Activated naive CD4-positive, alpha-beta T cell (primary cell): ENCODE measurements at places on chromosomes 3 and 15.

- DNase-seq, result no peak
Measured at GRCh38 chr3:53202331-53203015, 41.5 kb downstream of the PRKCD start.

DNA sequence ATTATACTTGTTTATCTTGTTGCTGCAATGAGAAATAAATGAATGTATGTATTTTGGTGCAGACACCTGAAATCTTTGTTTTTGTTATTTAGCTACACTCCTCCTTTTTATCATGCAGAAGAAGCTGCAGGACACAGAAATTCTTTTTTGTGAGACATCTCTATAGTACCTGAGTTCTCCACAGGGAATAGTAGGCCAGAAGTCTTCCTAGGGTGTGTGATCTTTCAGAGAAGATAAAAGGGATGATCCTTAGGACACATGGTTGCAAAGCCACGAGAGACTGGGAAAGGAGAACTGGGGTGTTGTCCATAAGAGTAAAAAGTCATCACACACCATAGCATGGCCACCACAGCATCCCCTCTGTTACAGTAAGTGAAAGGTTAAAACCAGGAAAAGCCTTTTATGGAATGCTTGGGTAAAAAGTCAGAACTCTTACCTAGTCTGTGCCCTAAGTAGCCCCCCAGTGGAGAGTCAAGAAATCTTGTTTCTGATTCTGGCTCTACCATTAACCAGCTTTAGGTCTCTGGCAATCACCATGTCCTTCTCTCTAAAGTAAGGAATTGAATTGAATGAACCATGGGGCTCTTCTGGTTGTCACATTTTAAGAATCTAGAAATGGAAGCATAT, 31.9 kb upstream of the ADGRG7 start:
- DNase-seq, result no peak

DNA sequence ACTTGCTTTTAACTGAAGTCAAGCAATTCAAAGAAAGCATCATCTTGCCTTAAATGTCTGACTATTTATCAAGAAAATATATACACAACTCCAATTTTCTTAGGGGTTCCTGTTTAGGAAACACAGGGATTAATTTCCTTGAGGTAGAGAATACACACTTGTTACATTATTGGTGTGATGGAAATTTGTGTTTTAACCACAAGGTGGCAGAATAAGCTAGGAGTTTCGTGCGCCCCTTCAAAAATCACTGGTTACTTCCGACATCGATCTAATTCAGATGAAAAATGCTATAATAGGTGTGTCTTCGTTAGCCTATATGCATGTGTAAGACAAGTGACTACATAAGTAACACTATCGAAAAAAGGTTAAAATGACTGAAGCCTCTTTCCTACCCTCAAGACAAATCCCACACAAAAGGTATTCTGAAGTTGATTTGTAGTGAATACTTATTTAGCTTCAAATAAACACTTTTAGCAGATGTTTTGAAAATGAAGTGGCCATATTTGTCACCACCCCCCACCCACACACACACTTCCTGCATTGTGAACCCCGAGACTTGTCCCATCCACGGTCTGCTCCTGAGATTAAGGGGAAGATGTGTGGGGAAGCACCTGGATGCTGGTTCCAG, 246.5 kb downstream of the ROBO1 start:
- DNase-seq, result no peak

DNA sequence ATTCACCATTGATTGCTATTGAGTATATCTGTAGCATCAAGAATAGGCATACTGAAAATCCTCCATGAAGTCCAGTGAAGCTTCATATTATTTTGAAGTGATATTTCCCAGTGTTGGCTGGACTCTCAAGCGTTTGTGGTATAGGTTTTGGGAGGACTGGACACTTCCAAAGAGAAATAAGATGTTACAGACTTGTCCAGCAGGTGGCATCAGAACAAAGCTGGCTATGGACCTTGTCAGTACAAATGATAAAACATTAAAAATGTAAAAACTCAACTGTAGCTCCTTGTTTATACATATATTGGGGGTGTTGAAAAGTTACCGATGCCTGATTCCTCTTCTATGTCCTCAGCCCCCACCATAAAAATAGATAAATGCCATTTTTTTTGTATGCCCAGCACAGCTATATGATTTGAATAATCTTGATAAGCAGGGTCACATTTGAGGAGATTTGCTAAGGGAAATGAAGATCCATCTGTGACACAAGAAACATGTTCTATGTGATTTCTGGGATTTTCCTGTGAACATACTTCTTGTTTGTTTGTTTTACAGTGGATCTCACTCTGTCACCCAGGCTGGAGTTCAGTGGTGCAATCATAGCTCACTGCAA, 54.5 kb upstream of the GOLGA6B start:
- no peak for DNase-seq

GRCh38 chr15:31016446-31016915, 25.1 kb upstream of the MTMR10 start:
- no peak for DNase-seq

- no peak for DNase-seq
Measured at GRCh38 chr15:45091576-45091975, 22.4 kb downstream of the DUOX2 start.
